Vagina (tissue), 2 donors: ENCODE measurements at places on chromosomes 16 and 17. TPM values are rescaled to one million over a fixed set of nuclear protein-coding genes. Genes with fewer than 3 reads are reported as not detected.

Gene KRTAP4-11
- not detected for total RNA-seq

DNA sequence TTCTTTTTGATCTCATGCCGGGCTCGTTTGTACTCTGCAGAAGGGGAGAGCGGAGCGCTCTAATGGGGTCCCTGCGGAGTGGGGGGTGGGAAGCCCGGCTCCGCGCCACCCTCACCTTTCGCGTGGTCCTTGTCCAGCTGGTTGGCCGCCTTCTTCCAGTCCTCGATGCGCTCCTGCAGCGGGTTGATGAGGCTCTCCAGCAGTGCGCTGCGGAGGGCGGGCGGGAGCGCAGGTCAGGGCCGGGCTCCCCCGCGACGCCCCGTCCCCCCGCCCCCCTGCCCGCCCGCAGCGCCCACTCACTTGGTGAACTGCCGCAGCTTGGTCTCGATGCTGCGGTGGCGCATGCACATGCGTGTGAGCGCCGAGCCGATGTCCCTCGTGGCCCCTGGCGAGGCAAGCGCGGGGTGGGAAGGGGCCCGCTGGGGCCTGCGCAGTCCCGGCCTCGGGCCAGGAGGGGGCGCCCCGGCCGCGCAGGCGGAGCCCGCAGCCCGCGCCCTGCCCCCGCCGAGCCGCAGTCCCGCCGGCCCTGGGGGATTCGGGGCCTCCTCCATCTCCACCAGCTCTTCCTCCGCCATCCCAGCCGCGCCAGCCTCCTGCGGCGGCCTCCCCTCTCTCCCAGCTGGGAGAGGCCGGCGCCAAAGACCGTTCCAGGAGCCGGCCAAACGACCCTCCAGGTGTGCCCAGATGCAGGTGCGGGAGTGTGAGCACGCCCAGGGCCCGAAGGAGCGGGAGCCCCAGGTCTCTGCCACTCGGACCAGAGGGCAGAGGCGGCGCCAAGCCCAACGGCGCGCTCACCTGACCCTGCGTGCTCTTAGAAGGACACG lies 6.0 kb downstream of the MTSS2 start:
- H3K36me3 ChIP-seq, result no peaks in the 10 kb centered on the region
- H3K4me3 ChIP-seq, result no peak overlapping the region
- H3K4me1 ChIP-seq, result peaks cover 47% of the 10 kb centered on the region

Gene RAB37
- 7.1 TPM for total RNA-seq

Gene HOXB13
- total RNA-seq, result 5.4 TPM

GRCh38 chr16:35798885-35799426 lies 2339.5 kb downstream of the TP53TG3F start:
- no peaks in the 10 kb centered on the region for H3K27me3 ChIP-seq
- no peak for DNase-seq
- H3K36me3 ChIP-seq, result no peaks in the 10 kb centered on the region
- no peak overlapping the region for H3K4me3 ChIP-seq

Gene RAB40C
- total RNA-seq, result 41.3 TPM

Gene G6PC1
- not detected for total RNA-seq

- peak overlapping the region; percentile 81 for H3K27ac ChIP-seq
- H3K4me3 ChIP-seq, result peak overlapping the region; percentile 81
- no peaks in the 10 kb centered on the region for H3K27me3 ChIP-seq
These were observed 598 bp upstream of the PGAP3 start for GRCh38 chr17:39688475-39688835.

Gene SSTR5
- total RNA-seq, result 0.98 TPM

- no peak for DNase-seq
- H3K4me1 ChIP-seq, result no peaks in the 10 kb centered on the region
- no peak overlapping the region for H3K27ac ChIP-seq
- H3K27me3 ChIP-seq, result no peaks in the 10 kb centered on the region
- H3K36me3 ChIP-seq, result no peaks in the 10 kb centered on the region
These were observed 143.9 kb upstream of the SHISA6 start for GRCh38 chr17:11097121-11097520.

Gene FBXW10B
- 6.9 TPM for total RNA-seq

- no peaks in the 10 kb centered on the region for H3K27me3 ChIP-seq
- DNase-seq, result peak; percentile 93
- no peak overlapping the region for H3K4me3 ChIP-seq
These were observed 15.1 kb downstream of the CACNG5 start for GRCh38 chr17:66849851-66850580.

- no peaks in the 10 kb centered on the region for H3K36me3 ChIP-seq
- H3K27ac ChIP-seq, result no peak overlapping the region
- H3K27me3 ChIP-seq, result no peaks in the 10 kb centered on the region
- DNase-seq, result no peak
- H3K4me1 ChIP-seq, result peaks cover 16% of the 10 kb centered on the region
These were observed 164.3 kb upstream of the FOXF1 start for GRCh38 chr16:86346034-86346433.

DNA sequence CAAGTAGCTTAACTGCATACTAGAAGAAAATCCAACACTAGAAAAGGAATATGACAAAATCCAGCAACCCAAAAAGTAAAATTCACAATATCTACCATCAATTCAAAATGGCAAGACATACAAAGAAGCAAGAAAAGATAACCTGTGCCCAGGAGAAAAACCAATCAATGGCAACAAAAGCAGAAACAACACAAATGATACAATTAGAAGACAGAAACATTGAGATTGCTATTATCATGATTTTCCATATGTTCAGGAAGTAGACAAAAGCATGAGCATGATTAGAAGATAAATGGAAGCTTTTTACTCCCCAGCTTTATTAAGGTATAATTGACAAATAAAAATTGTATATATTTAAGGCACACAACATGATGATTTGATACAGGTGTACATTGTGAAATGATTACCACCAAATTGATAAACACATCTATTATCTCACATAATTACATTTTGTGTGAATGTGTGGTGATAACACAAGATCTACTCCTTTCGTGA lies 117.3 kb downstream of the CA10 start:
- H3K27me3 ChIP-seq, result no peaks in the 10 kb centered on the region
- H3K4me1 ChIP-seq, result no peaks in the 10 kb centered on the region
- no peaks in the 10 kb centered on the region for H3K36me3 ChIP-seq
- H3K27ac ChIP-seq, result no peak overlapping the region

- H3K27ac ChIP-seq, result peak overlapping the region; percentile 83
- no peak for DNase-seq
- peaks cover 18% of the 10 kb centered on the region for H3K4me1 ChIP-seq
- peak overlapping the region; percentile 67 for H3K4me3 ChIP-seq
- H3K27me3 ChIP-seq, result no peaks in the 10 kb centered on the region
These were observed 952 bp upstream of the PRSS27 start for GRCh38 chr16:2720719-2721633.

Gene CCDC200
- not detected for total RNA-seq

DNA sequence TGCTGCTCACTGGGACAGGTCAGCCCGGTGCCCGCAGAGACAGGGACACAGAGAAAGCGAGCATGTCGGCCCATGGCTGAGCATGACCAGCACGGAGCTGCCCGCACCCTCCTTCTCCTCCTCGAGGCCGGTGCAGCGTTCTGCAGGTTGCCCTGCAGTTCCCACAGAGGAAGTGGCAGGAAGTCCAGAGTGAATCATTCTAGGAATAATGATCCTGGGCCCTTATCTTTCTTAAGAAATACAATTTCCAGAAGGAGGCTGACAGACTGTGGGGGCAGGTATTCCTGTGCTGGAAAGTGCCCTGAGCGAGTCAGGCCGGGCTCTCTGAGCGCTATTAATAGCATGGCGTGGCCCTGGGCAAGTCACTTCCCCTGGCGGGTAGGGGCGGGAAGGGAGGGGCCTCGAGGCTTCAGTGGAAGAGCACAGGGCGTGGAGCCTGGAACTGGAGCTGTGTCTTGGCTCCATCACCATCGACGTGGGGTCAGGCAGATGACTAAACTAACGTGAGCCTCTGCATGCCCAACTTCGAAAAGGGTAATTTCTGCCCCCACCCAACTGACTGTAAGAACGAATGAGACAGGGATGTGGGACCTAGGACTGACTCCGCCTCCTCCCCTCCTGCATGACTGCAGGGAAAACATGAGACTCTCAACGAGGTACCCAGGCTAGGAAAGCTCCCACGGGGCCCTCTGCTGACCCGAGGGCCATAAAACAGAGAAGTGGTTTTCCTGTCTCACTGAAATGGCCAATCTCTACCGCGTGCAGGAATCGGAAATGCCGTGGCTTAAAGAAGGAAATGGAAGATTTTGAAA lies 9.8 kb downstream of the TMEM204 start:
- DNase-seq, result no peak
- no peak overlapping the region for H3K4me3 ChIP-seq
- peak overlapping the region; percentile 56 for H3K27ac ChIP-seq
- peaks cover 77% of the 10 kb centered on the region for H3K4me1 ChIP-seq

GRCh38 chr17:77963441-77963840 lies 4.9 kb downstream of the TNRC6C start:
- peaks cover 57% of the 10 kb centered on the region for H3K4me1 ChIP-seq
- no peaks in the 10 kb centered on the region for H3K27me3 ChIP-seq

DNA sequence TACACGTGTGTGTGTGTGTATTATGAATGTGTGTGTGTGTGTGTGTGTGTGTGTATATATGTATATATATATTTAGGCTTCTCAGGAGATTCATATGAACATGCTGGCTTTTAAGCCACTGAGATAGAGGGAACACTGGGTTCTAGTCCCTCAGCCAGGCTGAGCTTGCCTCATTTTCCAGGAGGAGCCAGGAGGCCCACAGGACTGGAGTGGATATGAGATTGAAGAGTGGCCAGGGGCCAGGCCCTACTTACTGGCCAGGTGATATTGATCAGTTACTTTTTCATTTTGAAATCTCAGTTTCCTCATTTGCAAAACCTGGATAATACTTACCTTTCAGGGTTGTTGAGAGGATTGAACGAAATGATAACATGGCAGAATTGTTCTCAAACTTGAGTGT lies 5.8 kb downstream of the PCTP start:
- H3K36me3 ChIP-seq, result no peaks in the 10 kb centered on the region
- DNase-seq, result no peak
- no peaks in the 10 kb centered on the region for H3K27me3 ChIP-seq
- H3K4me1 ChIP-seq, result peaks cover 34% of the 10 kb centered on the region
- H3K4me3 ChIP-seq, result no peak overlapping the region
- H3K27ac ChIP-seq, result no peak overlapping the region

DNA sequence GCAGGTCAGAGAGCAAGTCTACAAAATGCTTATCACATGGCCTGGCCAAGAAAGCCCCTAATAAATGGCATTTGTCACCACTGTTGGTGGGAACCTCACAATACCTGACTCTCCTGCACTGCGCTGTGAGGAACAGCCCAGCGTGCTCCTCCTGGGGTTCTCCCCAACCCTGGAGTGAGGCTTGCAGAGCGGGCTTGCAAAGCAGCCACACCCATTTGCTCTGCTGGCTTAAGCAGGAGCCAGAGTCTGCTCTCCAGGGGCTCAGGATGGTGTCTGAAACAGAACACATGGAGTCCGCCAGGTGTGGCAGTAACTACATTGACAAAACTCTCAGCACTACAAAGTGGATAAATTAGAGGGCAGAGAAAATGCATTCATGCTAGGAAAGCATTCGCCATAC lies 331.0 kb upstream of the CCL2 start:
- H3K27ac ChIP-seq, result no peak overlapping the region
- H3K36me3 ChIP-seq, result no peaks in the 10 kb centered on the region
- no peak overlapping the region for H3K4me3 ChIP-seq
- DNase-seq, result no peak
- H3K4me1 ChIP-seq, result no peaks in the 10 kb centered on the region

Gene AURKB
- total RNA-seq, result not detected

Gene TPPP3
- 28.2 TPM for total RNA-seq

GRCh38 chr17:57569021-57569420 lies 176.1 kb downstream of the CCDC182 start:
- DNase-seq, result no peak
- H3K4me3 ChIP-seq, result no peak overlapping the region
- no peak overlapping the region for H3K27ac ChIP-seq

GRCh38 chr16:85753559-85753958 lies 2.7 kb upstream of the C16orf74 start:
- peaks cover 41% of the 10 kb centered on the region for H3K4me1 ChIP-seq
- H3K27me3 ChIP-seq, result no peaks in the 10 kb centered on the region
- DNase-seq, result no peak
- no peak overlapping the region for H3K27ac ChIP-seq
- no peak overlapping the region for H3K4me3 ChIP-seq

DNA sequence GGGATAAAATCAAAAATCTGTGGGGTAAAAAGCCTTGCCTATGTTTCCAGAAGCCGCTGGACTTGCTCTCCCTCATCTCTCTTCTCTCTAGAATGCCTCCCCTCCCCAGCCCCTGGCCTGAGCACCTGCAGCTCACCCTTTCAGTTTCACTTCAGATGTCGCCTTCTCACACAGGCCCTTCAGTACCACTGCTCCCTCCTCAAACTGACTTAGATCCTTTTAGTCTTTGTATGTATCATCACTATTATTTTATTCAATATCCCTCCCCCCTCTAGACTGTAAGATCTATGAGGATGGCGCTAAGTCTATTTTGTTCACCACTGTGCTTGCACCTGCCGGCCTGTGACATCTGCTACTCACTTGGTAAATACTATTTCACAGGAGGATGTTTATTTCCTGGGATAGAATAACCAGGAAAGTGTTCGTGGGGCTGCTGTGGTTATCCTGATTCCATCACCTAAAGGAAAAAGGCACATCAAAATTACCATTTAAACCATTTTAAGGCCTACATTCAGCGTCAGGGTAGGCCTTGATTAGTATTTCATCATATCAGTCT lies 122.3 kb downstream of the MRTFB start:
- DNase-seq, result no peak
- no peaks in the 10 kb centered on the region for H3K27me3 ChIP-seq
- H3K4me1 ChIP-seq, result peaks cover 35% of the 10 kb centered on the region
- H3K36me3 ChIP-seq, result no peaks in the 10 kb centered on the region
- H3K4me3 ChIP-seq, result no peak overlapping the region
- no peak overlapping the region for H3K27ac ChIP-seq
